Fibroblast of skin of right biceps (primary cell): ENCODE measurements at places on chromosomes 7 and 10.

GRCh38 chr10:16401416-16401815 is 35.4 kb upstream of the PTER start:
- DNase-seq = no peak

DNA sequence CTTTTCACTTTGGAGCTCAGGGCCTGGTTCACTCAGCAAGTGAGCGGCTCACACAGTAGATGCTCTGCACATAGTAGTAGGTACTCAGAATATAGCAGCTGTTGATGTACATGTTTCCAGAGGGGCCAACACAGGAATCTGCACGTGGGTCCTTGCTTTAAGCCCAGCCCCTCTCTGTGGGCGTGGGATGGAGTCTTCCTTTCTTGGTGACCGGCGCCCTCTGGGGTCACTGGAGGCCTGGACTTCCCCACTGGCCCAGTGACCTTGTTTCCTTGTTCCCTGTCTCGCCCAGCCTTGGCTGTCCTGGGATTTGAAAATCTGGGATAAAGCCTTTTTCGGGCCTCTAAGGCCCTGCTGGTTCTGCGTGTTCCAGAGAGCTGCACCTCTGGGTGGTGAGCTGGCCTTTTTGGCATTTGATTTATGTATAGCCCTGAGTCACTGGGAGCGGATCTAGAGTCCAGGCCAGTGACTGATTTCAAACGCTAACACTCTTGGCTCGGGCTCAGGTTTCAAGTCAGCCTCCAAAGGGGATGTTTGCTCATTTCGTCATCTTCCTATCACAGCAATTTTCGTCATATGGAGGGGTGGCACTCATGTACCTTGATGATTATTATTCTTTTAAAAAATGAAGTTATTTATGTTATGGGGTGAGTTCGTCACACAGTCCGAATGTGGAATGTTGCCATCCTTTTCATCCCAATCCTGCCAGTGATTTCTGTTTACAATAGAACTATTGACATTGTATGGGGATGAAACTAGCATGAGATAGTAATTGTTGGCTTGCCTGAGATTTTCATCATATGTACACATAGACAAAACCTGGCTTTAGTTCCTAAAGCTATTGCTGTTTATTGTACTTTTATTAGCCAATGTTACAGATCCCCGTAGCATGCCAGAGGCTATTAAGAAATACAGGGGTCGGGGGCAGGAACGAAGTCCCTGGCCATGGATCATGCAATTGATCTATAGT is 65.5 kb downstream of the CUX1 start:
- peak; percentile 100 for DNase-seq

DNA sequence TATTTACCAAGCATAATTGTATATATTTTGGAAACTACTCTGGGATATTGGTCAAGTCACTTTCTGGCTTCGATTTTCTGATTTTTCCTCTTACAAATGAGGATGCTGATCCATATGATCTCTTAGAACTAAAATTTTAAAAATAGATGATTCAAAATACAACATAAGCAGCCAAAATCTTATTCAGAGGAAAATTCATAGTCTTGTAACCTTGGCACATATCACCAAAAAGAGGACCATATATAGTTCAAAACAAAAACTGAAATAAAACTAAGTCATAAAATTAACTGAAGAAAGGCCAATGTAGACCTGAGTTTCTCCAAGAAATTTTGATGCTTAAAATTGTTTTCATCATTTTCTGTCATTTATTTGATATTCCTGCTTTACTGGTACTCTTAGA is 768.3 kb downstream of the SORCS3 start:
- DNase-seq = no peak

DNA sequence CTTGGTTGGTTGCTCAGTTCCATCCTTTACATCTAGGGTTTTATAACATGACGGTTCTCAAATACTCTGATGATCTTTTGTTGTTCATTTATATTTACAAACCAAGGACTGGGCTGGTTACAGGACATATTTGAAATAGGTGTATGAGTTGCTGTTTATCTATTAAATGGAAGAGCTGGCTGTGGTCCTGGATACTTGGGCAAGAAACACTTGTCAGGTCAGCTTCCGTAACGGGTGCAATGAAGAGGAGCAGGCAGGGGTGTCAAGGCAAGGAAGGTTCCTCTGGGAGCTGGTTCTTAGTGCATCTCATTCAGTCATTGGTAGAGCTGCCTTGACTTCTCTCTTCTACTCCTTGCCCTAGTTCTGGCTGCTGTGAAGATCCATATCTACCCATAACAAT is 4.8 kb upstream of the TMEM26 start:
- DNase-seq = no peak

- no peak for DNase-seq
Observed at GRCh38 chr7:88001744-88002530, 67.9 kb downstream of the ADAM22 start.

- no peak for DNase-seq
Observed at GRCh38 chr7:133039614-133040013, 42.3 kb downstream of the CHCHD3 start.

DNA sequence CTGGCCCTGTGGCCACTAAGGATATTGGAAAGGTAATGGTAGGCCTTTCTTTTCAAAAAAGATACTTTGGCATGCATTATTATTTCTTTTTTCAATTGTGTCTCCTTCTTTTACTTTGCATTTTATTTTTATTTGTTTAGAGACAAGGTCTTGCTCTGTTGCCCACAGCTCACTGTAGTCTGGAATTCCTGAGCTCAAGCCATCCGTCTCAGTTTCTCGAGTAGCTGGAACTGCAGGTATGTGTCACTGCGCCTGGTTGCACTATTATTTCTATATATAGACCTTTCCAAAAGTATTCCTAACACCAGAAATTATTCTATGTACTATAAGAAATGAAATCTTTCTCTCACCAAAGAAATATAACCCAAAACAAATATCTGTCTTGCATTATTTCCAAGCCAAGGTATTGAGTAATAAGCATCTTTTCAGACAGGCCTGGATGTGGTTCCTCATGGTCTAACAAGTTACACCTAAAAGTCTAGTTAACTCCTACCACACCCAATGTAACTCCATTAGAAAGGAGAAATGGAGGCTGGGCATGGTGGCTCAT is 500.8 kb upstream of the ANKRD30A start:
- no peak for DNase-seq

DNA sequence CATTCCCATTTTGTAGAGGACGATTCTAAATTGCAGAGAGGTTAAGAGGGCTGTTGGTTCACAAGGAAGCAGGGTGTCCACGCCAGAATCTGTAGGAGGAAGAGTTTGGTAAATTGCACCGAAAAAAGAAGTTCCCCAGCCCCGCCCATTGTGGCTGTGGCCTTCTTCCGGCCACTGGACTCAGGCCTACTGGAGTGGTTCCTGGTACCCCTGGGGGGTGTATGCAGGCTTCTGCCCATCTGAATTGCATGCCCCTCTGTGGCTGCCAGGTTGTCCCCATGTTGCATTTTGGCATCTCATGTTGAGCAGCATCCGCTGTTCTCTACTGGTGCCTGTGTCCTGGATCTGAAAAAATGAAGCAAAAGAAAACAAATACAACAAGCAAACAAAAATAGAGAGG is 234.2 kb downstream of the WDR11 start:
- no peak for DNase-seq

DNA sequence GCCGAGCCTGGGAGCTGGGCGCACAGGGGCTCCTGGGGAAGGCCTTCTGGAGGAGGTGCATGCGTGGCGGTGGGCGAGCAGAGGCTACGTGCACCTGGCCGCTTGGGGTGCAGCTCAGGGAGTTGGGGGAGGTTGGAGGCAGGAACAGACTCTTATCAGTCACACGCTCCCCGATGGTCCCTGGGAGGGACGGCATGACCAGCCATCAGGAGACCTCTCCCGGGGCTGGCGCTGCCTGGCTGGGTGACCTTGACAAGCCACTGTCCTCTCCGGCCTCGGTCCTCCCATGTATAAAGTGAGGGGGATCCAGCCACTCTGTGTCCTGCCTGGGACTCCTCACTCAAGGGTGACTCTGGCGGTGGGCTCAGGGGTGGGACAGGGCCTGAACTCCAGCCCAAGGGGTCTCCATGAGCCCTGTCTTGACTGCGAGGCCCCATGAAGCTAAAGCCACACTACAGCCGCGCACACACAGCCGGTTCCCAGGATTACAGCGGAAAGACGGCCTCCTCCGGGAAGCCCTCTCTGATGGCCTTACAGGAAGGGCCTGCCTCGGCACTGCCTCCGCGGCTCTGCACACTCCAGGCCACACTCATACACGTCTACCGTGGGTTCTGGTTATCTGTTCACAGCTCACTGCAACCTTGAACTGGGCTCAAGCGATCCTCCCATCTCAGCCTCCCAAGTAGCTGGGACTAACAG is 2.3 kb downstream of the TMEM184A start:
- no peak for DNase-seq

DNA sequence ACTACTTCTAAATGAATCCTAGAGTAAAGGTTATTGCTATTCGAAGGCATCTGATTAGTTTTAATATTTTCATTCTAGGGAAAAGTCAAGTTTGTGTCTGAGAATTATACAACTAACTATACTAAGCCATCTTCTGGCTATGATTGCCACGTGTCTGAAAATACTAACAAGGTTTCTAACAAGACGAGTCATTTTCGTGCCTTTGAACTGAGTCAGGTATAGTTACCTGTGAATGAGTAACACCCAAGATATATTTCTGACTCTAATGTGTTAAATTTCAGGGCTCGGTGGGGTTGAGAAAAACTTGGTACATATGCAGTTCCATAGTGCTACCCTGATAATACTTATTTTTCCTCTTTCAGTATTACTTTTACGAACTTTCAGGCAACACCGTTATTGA is 35.5 kb downstream of the TASOR2 start:
- DNase-seq = no peak

DNA sequence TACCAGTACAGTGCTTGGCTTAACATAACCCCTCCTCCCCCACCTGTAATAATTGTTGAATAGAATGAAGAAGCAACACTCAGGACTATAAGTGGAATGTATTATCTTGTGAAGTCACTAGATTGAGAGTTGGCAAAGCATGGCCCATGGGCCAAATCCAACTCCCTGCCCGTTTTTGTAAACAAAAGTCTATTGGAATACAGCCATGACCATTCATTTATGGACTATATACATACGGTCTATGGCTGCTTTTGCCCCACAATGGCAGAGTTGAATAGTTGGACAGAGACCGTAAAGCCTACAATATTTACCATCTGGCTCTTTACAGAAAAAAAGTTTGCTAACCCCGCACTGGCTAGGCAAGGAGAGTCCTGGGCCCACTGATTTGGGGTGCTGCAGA is 48.1 kb upstream of the CYCS start:
- no peak for DNase-seq
